ENCODE measurements at places on chromosomes 4 and X.

- DNase-seq = no peak
Measured at GRCh38 chrX:21993265-21993664, 38.9 kb upstream of the PHEX start.

DNA sequence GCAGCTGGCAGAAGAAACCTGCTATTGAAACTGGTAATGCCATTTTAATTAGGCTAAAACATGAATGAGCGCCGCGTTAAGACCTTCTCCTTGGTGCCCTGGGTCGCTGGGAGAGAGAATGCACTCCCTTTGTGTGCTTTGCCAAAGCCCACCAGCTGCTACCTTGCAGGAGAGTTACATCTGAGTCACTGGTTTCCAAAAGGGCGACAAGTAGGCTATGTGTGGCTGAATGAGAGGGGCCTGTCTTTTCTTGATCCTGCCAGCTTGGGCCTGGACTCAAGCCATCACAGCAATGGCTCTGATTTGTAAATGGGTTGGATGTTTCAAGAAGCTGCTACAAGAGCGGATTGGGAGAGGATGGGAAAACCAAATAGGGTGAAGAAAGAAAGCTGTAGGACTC, 81.5 kb downstream of the NHS start:
- no peak for DNase-seq

- no peak for DNase-seq
Measured at GRCh38 chrX:292900-293897, 12.0 kb downstream of the PLCXD1 start.

DNA sequence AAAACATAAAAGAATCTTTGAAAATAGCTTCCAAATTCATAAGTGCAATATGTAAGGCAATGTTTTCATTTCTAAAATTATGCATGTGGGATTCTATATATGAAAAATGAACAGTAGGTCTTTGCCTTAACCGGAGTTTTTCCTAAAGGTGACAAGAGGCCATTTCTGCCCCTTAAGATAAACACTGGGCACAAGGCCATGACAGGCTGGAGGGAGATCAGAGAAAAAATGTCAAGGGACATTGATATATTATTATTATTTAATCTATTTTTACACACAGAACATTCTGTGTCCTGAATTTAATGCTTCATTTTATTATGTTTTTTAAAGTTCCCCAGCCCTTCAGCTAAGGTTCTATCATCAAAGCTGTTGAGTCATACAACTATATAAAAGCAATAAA, 118.8 kb downstream of the CHM start:
- no peak for DNase-seq

DNA sequence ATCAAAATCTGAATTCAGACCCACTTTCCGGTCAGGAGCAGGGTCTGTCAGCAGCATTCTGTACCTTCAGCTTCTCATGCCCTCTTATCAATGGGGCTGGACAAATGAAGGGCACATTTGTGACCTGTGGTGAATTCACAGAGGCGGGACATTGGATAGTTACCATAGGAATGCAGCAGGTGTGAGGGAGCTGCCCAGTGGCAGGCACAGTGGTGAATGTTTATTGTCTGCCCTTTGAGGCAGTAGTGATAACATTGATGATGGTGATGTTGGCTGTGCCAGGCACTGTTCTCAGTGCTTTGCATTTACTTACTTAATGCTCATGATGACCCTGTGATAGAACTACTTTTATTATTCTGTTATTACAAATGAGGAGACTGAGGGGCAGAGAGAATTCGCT, 101.2 kb upstream of the KIT start:
- DNase-seq = no peak

- DNase-seq = no peak
Measured at GRCh38 chr4:926538-926937, 5.6 kb downstream of the GAK start.

- no peak for DNase-seq
Measured at GRCh38 chr4:140163029-140163810, 9.2 kb upstream of the MAML3 start.

All from SK-N-DZ (cell line).